ENCODE measurements at places on chromosomes 3 and 15.

GRCh38 chr3:131540143-131540542 lies 37.4 kb upstream of the MRPL3 start:
- no peak for DNase-seq

DNA sequence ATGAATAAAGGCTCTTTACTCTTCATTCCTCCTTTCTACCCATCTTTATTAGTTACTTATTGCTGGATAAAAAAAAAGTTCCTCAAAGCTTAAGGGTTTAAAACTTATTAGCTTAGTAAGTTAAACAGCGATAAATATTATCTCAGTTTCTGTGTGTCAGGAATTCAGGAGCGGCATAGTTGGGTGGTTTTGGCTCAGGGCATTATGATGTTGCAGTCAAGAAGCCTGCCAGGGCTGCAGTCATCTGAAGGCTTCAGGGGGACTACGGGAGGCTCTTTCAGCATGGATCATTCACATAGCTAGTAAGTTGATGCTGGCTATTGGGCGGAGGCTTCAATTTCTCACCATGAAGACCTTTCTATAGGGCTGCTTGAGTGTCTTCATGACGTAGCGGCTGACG lies 1.9 kb upstream of the DLG1 start:
- DNase-seq: no peak

DNA sequence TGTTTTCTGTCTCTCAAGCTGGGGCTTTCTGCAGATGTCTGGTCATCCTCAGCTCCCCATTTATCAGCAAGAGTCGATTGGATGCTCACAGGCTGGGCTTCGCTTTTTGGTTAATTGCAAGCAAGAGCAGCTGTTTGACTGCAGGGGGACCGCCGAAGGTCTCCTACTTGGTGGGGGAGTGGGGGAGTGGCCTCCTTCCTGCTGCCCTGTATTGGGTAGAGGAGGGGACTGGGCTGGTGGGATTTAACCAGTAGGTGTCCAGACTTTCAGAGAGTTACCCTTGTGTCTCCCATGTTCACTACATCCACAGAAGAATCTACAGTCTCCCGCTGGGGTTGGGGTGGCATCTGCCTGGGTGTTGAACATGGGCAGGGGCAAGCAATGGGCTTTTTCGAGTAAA lies 78.7 kb downstream of the PLXNA1 start:
- no peak for DNase-seq

GRCh38 chr3:112351823-112352222 lies 18.9 kb downstream of the CD200 start:
- DNase-seq: no peak

GRCh38 chr3:37174532-37175126 lies at the start of gene LRRFIP2:
TSS of gene LRRFIP2 (minus strand) at chr3:37174582. CDS start at chr3:37148983, 25,599 bp downstream.
- no peak for DNase-seq

DNA sequence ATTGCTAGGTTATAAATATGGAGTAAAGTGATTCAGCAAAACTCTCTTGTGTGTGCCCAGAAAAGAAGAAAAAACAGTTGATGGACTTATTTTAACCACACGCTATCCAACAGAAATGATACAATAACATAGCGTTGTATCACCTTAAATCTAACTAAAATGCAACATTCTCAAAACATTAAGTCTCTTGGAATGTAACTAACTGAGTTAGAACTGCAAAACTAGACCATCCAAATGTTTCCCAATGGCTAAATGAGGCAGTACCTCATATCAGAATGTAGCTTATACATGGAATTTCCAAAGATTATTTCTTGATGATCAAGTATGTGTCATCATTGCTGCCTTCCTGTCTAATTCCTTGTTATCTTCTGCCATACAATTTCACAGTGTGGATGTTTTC lies 187.9 kb downstream of the CNTN3 start:
- no peak for DNase-seq

GRCh38 chr15:33116198-33116597 lies 78.3 kb downstream of the FMN1 start:
- DNase-seq: no peak

GRCh38 chr3:71987089-71987735 lies 202.3 kb upstream of the PROK2 start:
- DNase-seq: no peak

GRCh38 chr3:71232895-71233294 lies 350.6 kb downstream of the FOXP1 start:
- DNase-seq: no peak

GRCh38 chr15:79282371-79283251 lies at the start of gene ANKRD34C:
TSS of gene ANKRD34C (plus strand) at chr15:79282722. CDS start at chr15:79293285, 10,563 bp downstream.
- no peak for DNase-seq

DNA sequence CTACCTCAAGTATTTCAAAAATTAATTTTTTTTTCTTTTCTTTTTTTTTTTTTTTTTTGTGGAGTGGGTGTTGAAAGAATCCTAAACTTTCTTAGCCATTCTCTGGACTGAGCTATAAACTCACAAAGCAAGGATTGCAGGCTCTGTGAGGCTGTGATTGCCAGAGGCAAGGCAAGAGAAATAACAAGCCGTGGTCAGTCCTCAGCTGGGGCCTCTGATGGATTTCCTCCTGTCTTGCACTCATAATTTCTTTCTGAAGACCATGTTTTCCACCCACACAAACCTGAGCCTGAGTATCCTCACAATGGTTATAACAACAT lies 1.3 kb downstream of the CX3CR1 start:
- DNase-seq: no peak

- DNase-seq: no peak
Measured at GRCh38 chr3:154921351-154921750, 158.8 kb upstream of the MME start.

GRCh38 chr3:113896930-113897329 lies 50.9 kb upstream of the ZDHHC23 start:
- DNase-seq: no peak

DNA sequence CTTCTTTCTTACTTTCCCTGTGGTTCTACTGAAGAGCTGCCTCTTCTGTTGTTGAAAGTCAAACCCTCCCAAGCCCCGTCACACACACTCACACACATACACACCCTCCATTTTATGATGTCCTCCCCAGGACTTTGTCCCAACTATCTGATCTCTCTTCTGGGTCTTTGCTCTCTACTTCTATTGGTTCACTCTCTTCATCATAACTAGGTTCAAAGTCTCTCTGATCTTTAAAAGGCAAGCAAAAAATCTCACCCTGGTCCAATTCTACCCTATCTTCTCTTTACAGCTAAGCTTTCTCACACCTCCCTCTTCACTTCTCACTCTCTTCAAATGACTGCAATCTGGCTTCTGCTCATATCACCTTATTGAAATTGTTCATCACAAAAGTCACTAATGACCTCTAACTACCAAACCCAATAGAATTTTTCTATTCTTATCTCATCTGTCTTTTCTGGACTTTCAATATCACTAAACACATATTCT lies 34.8 kb downstream of the LRRFIP2 start:
- DNase-seq: no peak

GRCh38 chr15:28931828-28932227 lies 46.1 kb downstream of the APBA2 start:
- DNase-seq: no peak

GRCh38 chr15:84818261-84819131 lies 1.3 kb downstream of the ALPK3 start:
- no peak for DNase-seq

GRCh38 chr3:129491794-129492193 lies 36.6 kb upstream of the RHO start:
- DNase-seq: no peak

- no peak for DNase-seq
Measured at GRCh38 chr3:15750143-15750542, 47.6 kb downstream of the ANKRD28 start.

- DNase-seq: no peak
Measured at GRCh38 chr15:77327168-77327567, 92.7 kb downstream of the PEAK1 start.

- no peak for DNase-seq
Measured at GRCh38 chr15:49229922-49230321, 59.9 kb downstream of the GALK2 start.

- no peak for DNase-seq
Measured at GRCh38 chr15:48564690-48565089, 80.8 kb downstream of the FBN1 start.

DNA sequence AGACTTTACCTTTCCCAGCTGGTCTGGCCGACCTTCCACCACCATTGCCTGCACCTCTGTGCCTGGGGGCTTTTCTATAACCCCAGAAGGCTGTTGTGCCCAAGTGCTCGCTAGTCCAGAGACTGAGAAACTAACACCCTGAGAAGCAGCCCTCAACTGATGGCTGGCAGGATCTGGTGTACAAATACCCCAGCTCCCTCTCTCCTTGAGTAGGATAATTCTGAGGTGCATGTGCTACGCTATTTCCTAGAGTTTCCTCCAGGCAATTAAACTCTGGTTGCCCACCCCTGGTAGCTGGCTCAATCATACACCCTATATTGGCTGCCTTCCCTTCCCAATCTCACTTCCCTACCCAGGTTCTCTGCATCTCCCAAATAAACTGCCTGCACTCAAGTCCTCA lies 11.5 kb upstream of the SLC6A1 start:
- no peak for DNase-seq

GRCh38 chr15:90126596-90127435 lies 24.5 kb upstream of the IDH2 start:
- no peak for DNase-seq

DNA sequence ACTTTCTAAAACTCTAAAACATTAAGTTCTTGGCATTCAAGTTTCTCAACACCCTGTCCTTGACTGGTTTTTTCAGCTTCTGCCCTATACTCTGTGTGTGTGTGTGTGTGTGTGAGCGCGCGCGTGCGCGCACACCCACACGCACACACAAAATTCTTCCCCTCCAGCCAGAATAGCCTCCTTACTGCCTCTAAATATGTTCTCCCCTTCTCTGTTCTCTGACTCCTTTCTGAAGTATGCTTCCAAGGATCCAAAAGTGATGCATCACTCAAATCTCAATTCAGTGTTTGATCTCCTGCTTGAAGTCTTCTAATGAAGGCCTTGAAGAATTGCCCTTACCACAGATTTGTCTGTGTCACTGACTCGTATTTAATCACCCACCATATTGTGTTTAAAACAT lies 129.8 kb downstream of the SLC25A26 start:
- no peak for DNase-seq

DNA sequence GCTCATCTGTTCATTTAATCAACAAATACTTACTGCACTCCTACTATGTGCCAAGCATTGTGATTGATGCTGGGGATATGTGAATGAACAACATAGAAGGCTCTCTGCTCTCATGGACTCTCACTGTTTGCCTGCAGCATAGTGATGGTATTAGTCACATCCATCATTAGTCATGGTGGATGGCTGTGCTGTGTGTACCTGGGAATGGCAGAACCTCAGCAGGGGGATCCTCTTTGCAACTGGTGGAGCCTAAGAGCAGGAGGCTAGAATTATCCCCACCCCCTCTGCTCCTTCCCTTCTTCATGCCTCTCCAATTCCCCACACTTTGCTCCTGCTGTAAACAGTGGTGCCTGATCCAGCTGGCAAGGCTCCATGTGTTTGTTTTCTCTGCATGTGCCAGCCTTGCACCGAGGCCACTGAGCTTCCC lies 20.5 kb downstream of the BOC start:
- no peak for DNase-seq

DNA sequence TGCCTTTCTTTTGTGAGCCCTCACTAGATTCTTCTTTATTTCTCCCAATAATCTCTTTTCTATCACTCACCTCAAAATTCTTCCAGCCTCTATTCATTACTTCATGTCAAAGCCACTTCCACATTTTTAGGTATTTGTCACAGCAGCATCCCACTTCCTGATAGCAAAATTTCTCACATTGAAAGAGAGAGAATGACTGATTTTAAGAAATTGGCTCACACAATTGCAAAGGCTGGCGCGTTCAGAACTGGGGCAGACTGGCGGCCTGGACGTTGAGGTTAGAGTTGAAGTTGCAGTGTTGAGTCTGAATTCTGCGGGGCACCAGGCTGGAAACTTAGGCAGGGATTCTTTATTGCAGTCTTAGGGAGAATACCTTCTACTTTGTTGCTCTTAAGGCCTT lies 117.9 kb downstream of the LRRC28 start:
- DNase-seq: no peak

DNA sequence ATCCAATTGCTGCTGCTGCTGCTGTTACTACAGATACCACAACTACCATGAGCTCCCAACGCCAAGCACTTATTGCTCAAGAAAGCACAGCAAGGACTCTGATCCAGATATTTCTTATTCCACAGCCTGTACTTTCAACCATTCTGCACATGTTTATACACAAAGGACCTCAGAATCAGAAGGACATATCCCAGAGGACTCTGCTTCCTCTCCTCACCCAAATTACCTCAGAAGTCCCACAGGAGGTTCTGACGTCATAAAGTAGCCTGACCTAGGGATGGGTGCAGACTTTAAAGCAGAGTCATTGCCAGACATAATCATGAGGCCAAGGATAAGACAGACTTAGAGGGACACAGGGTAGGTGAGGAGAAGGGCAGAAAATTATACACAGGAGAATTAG lies 115.9 kb downstream of the ABI3BP start:
- no peak for DNase-seq

DNA sequence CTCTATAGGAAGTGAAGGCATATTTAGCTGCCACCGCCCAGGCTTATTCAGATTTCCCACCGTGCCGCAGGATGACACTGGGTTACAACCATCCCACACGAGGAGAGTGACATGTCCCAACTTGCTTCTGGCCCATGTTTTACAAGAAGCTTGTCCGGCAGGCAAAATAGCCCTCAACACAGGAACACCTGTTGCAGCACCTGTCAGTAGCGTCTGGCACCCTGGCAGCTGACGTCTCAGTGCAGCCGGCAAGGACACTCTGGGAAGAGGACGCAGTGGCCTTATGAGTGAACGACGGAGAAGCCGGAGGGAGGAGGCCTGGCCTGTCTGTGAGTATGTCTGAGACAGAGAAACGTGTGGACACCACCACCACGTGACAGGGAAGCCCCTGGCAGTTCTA lies 32.1 kb downstream of the FAM174B start:
- no peak for DNase-seq

DNA sequence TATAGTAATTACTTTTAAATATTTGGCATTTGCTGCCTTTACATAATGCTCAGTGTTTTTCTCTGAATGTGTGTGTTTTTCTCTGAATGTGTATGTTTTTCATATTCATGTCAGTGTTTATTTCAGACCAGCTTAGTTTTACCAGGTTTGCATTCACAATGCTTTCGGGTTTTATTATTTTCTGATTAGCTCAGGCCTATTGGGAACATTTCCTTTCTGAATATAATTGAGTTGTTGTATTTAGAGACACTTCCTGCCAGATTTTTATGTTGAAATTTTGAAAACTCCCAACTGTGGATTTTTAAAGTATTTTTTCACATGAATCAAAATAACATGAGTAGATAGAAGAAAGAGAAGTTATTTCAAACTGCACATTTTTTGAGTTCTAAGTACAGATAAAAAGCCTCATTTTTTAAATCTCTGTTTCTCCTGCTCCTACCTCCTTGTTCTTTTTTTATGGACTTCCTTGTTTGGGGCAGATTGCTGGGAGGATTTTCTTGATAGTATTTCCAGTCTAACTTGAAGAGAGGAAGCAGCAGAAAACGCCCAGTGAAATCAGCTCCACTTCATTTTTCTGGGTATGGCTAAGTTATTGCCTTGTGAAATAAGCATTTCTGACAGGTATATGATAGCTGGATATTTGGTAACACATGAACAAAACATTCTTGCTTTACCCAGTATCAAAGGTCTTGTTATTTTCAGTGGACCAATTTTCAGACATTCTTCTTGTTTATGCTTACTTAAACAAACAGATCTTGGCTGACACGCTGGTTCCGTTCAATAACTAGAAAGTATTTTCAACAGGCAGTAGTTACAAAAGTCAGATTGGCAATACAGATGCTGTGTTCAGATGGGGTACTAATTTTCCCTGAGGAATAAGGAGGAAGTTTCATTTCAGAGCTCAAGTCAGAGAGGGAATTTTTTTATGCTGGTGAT lies 70.7 kb downstream of the RIOX2 start:
- DNase-seq: no peak

Measured in anterior cingulate cortex (tissue), 58 donors.